ENCODE measurements at places on chromosomes 13 and 19. TPM values are rescaled to one million over a fixed set of nuclear protein-coding genes. Genes with fewer than 3 reads are reported as not detected.

ZNF627 gene
- total RNA-seq = 8.0 TPM

GIPC3 gene
- total RNA-seq = not detected

TMEM238 gene
- total RNA-seq = 1.5 TPM

ADAMTS10 gene
- not detected for total RNA-seq

CBLC gene
- total RNA-seq = 44.8 TPM

FSD1 gene
- 8.6 TPM for total RNA-seq

All from foreskin keratinocyte (primary cell).